ENCODE measurements at places on chromosomes 5 and 9.

DNA sequence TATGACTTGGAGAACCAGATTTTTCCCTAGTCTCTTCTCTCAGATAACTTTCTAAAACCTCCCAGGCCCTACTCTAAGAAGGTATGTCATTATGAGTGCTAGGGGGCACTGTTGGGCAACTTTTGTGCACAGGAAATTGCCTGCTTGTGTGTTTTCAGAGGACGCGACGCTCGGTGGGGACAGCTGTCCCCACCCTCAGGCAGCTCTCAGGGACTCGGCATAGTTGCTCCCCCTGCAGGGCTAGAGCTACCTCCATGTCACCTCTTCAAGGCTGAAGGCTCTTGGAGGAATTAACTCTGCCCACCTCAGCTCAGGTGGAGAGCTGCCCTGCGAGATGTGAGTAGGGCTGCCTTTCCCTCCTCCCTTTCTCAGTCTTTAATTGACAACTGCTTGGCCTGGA, 10.2 kb upstream of the TIFAB start:
- DNase-seq, result peak; percentile 87

- no peak for DNase-seq
Measured at GRCh38 chr5:56356836-56357160, 123.7 kb upstream of the ANKRD55 start.

GRCh38 chr5:16935231-16936149, 598 bp downstream of the MYO10 start:
- DNase-seq, result no peak

GRCh38 chr5:108418197-108418596, 36.3 kb upstream of the FBXL17 start:
- no peak for DNase-seq
